ENCODE measurements at places on chromosomes 5 and 9.

GRCh38 chr9:95770653-95771131 lies 104.8 kb upstream of the ERCC6L2 start:
- no peak for DNase-seq

DNA sequence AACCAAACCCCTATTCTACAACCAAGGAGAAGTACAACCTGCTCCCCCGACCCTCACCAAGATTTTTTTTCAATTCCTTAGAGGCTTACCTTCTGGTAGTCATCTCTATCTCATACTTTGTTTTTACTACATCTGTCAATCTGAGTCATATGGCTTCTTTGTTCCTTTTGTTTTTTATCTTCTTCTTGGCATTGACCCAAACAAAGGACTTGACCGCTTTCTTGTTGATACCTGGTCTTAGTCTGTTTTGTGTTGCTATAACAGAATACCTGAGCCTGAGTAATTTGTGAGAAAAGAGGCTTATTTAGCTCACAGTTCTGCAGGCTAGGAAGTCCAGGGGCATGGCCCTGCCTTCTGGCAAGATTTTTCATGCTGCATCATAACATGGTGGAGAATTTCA lies 352.7 kb downstream of the MLLT3 start:
- no peak for DNase-seq

DNA sequence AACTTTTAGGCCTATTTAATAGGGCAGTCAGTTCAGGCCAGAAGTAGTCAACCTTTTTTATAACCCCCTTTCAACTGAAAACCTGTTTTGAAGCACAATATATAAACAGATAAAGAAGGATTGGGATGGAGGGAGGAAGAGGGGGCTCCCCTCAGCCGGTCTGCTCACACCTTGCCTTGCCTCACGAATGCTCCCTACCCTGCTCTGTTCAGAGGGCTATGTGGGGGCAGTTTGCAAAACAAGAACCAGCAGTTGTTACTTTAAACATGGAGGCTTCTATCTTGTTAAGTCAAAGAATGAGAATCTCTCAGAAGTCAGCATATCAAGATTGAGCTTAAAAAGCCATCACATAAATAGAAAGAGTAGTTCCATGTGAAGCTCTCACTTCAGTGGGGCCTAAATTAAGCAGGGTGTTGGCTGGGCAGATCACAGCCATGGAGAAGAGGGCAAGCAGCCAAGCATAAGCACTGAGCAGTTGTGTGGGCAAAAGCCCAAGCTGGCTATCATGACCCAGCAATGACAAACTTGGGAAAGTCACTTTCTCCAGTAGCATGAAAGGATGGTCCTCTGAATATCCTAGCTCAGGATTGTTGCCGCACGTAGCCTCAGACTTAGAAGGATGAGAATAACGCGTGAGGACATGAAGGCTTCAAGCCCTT lies 70.6 kb downstream of the ALDH1A1 start:
- no peak for DNase-seq

GRCh38 chr5:137488516-137488915 lies 10.6 kb downstream of the SPOCK1 start:
- no peak for DNase-seq

DNA sequence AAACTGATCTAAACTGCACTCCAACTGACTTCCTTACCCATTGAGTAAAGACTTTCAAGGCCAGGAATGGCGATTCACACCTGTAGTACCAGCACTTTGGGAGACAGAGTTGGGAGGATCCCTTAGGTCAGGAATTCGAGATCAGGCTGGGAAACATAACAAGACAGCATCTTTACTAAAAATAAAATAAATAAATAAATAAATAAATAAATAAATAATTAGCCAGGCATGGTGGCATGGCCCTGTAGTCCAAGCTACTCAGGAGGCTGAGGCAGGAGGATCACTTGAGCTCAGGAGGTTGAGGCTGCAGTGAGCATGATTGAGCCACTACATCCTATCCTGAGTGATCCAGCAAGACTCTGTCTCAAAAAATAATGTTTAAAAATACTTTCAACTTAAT lies 148.4 kb downstream of the CEMIP2 start:
- no peak for DNase-seq

DNA sequence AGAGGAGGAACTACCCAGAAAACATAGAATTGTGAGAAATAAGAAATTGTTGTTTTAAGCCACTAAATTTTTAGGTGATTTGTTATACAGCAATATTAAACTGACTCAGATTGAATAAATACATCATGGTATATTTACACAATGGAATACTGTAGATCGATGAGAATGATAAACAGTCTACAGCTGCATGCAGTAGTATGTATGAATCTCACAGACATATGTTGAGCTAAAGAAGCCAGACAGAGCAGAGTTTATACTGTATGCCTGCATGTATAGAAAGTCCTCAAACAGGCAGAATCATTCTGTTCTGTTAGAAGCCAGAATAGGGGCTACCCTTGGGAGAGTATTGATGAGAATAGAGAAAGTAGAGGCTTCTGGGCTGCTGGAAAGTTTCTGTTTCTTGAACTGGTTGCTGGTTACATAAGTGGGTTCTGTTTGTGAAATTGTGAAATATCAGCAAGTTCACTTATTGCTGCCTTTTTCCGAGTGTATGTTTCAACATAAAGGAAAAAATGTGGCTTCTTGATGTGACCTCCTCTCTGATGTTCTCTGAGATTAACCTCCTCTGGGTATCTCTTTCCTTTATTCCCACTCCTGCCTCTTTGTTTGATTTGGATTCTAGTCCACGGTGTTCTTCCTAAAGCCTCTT lies 9.6 kb downstream of the KIAA1958 start:
- no peak for DNase-seq

DNA sequence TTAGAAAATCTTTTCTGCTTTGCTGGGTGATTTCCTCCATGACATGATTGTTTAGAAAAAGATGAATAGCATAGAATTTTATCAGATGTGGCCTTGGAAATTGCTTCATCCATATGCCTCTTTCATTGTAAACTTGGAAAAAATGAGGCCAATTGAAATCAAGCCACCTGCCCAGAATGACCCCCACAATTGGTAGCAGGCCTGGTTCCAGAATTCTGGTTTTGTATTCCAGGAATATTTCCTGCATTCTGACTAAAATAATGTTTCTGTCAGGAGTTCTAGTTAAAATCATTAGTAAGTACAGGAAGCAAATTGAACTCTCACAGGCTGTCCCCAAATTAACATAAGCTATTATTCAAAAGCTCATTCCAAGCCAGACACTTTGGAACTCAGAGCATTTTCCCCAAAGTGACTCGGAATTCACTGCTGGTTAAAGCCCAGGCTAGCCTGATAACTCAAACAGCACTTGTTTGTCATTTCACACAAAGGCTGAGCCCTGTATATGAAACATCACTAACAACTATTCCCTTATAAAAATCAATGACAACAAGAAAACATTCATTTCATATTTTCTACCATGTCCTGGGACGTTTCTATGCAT lies 75.1 kb upstream of the ADCY2 start:
- DNase-seq, result no peak

DNA sequence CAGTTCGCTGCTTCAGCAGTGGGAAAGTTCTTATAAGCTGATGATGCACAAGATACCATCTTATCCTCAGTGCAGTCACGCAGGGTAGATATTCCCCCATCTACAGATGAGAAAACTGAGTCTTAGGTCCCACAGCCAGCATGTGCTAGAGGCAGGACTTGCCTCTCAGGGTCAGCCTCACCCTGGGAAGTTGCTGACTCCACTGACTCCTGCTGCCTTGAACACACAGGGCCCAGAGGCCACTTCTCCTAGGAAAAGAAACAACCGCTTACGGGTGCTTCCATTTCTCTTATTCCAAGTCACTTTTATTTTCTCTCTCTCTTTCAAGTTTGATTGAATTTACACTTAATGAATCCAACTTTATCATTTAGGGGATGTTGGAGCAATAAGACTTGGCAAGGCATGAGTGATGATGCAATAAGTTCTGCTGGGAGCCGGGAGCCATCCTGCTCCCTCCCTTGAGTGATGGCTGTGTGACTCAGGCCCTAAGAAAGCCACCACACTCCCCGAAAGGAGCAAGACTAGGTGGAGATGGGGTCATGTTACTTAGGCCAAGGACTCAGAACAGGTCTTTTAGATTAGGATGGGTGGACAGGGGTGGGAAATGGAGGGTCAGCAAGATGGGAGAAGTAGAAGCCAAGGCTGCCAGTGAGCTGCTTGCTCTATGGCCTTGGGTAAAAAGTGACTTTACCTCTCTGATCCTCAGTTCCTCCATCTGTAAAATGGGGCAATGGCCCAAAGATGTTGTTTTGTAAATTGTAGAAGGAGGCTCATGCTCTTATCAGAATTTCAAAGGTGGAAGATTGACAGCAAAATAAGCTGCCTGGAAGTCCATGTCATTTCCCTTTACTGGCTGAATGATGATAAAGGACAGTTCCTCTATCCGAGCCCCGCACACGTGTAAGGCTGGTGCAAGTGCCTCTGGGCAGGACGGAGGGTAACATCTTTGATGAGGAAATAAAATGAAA lies 67.4 kb upstream of the ZNF618 start:
- DNase-seq, result no peak

- peak; percentile 11 for DNase-seq
These were observed 42.4 kb downstream of the PAX5 start for GRCh38 chr9:36991516-36992134.

DNA sequence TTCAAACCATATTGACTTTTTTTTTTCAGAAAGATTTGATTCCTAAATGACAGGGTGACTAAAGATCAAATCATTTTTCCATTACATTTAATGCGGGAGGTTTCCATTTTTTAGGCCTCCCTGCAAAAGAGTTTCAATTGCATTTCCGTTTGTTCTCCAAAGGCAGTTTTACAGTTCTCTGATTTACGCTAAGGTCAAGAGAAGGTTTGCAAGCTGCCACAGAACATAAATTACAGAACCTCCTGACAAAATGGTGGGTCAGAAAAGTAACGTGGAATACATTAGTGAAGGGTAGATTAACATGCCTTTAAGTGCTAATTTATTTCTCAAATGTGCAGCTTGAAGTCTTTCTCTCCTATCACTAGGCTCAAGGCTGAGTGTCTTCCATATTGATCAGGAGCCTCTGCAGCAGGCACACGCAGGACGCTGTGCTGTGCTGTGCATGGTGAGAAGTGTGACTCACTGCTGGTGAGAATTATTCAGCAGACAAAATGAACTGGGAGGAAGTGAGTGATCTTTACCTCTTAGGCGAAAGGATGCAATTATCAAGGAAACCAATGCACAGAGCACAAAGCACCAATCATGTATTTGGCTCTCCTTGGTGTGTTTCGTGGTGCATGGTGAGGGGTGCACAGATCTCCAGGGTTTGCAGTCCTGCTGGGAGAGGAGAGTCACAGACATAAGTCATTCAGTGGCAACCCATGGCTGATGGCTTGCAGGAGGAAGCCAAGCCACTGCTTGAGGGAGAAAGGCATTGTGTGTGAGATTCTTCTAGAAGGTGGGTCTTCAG lies 136.3 kb downstream of the TENT4A start:
- no peak for DNase-seq

DNA sequence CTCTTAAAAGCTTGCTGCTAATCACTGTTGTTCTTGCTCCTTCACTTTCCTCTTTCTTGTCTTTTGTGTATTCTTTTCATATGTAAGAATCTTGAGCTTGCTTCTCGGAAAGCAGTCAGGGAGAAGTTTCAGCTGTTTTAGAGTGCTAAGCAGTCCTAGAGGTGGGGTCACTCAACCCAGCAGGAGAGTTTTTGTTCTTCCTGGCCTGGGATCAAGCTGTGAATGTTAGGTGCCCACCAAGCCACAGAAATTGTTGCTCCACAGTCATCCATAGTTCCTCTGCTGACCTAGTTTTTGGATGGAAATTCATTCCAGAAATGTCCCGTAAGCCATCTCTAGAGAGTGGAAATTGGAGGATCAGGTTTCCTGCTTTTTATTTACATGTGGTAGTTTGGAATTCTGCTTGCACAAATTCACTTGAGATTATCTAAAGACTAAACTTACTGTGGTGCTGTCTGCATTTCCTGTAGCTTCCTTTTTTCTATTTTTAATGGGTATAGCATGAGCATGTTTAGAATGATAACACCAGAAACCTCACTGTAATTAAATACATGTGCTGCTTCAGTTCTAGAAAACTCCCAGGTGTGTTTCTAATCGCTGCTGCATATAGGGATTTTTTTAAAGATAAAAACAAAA lies 108.7 kb downstream of the MAST4 start:
- DNase-seq, result no peak

DNA sequence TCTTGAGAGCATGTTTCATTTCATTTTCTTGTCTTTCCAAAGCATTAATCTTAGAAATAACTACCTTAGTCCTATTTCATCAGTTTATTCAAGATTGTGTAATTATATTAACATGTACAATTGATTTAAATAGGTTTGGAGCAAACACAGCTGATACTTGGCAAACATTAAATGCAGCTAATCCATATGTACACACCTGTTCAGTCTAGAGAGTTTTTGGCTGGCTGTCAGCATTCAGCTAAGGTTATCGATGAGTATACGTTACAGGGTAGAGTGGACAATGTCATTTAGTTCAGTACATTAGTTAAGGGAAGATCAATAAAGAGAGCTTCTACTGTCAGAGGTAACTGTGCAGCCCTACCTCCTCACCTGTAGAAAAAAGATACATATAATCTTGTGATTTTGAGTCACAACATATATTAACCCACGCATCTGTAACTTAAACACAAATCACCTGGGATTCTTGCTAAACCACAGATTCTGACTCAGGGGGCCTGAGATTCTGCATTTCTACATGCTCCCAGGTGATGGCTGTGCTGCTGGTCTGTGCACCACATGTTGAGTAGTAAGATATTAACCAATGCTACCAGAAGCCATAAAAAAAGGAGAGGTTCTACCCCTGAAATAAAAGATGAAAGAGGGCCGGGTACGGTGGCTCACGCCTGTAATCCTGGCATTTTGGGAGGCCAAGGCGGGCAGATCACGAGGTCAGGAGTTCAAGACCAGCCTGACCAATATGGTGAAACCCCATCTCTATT lies 34.1 kb upstream of the PCA3 start:
- DNase-seq, result no peak

DNA sequence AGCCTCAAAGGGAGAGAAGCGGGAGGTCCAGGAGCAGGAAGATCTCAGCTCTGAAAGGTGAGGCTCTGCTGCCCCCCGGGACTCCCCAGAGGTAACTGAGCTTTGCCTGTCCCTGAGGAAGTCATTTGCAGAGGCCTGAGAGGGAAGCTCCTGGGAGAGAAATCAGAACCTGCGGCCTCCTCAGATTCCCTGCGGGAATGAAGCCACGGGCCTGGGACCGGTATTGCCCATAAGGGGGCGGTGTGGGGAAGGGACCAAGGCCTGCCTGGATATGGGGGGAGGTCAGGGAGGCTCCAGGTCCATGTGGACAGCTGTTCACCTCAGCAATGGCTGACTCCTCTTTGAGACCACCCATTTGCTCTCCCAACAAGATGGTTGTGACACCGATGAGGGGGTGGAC lies 1.3 kb downstream of the SPATA31E1 start:
- no peak for DNase-seq

DNA sequence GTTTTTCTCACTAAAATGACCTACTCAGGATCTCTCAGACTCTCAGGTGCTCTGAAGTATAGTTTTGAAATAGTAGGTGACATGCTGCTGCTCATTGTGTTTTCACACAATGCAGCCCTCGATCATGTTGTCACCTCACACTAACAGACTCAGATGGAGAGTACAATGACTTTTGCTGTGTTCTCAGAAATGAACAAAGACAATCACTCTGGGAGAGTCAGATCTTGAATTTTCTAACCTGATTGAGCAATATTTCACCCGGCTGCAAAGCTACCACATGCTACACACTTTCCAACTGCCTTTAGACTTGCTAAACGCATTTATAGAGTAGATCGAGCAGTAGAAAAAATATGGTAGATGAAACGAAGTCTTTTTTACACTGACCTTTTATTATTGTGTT lies 113.4 kb downstream of the ST8SIA4 start:
- DNase-seq, result no peak

- DNase-seq, result no peak
These were observed 386.3 kb downstream of the DIRAS2 start for GRCh38 chr9:90256345-90256744.

Measured in stimulated activated CD4-positive, alpha-beta T cell treated with anti-CD3 and anti-CD28 coated beads, Interleukin-1b, Interleukin-23, amount 100 ng/mL, for 4 hours (primary cell).